ENCODE measurements at places on chromosomes 16 and 17.

GRCh38 chr17:55521186-55521585, 9.9 kb upstream of the SMIM36 start:
- DNase-seq, result no peak

DNA sequence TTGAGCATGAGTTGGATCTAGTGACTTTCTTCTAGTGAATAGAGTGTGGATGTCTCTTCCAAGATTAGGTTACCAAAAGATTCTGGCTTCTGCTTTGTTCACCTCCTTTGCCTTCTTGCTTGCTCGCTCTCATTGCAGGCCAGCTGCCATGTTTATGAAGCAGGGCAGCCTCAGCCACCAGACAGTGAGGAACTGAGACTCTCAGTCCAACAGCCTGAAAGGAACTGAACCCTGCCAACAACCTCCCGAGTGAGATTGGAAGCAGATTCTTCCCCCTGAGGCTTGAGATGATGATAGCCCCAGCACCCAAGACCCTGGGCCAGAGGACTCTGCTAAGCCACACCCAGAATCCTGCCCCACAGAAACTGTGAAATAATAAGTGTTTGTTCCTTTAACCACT, 48.4 kb downstream of the NOG start:
- no peak for DNase-seq

GRCh38 chr16:65661558-65661957, 539.7 kb upstream of the CDH11 start:
- DNase-seq, result no peak

- DNase-seq, result no peak
Observed at GRCh38 chr17:15978606-15979005, 20.9 kb downstream of the ZSWIM7 start.

- DNase-seq, result no peak
Observed at GRCh38 chr16:81830845-81831540, 51.9 kb downstream of the PLCG2 start.
